ENCODE measurements at places on chromosomes 1 and 21.

DNA sequence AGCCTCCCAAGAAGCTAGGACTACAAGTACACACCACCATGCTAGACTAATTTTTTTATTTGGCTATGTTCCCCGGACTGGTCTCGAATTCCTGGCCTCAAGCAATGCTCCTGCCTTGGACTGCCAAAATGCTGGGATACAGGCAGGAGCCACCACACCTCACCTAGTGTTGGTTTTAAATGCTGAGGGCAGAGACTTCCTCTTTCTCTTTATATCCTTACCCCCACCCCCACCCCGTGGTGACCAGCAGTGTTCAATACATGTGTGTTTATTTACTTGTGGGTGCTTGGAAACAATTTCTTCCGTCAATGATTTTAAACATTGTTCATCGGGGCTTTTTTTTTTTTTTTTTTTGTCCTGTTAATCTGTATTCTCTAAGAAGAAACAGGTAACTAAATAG is 158.9 kb downstream of the ZBTB18 start:
- DNase-seq, result no peak

GRCh38 chr1:192949783-192950182 is 109.4 kb downstream of the UCHL5 start:
- DNase-seq, result no peak

- DNase-seq, result no peak
Observed at GRCh38 chr1:115322631-115323030, 15.4 kb downstream of the NGF start.

GRCh38 chr1:198681252-198681651 is 42.4 kb downstream of the PTPRC start:
- DNase-seq, result no peak

- no peak for DNase-seq
Observed at GRCh38 chr1:241899210-241899609, 51.2 kb downstream of the EXO1 start.

DNA sequence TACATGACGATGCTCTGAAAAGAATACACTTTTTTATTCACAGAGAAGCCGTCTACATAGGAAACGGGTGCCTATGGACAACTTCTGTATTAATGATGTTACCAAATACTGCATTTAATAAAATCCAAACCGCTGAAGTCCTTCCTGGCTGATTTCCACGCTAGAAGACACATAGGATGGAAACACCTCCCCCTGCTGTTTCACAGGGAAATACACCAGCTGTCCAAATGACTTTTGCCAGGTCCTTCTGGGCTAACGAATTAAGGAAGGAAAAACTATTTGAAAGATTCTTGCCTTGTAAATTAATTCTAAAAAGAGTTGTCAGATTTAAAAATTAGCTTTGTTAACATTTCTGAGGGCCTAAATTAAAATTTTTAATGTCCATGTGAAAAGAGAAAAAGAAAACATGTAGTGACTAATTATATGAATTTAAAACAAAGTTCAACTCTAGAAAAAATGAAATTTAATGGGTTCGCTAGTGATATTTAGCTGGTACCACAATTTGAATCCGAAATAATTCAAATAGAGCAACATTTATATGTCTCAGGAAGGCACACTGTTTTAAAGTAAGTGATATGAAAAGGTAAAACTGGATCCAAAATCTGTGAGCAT is 146.0 kb downstream of the RERE start:
- no peak for DNase-seq

GRCh38 chr1:156664767-156665411 is 12.3 kb downstream of the NES start:
- DNase-seq, result no peak

- no peak for DNase-seq
Observed at GRCh38 chr1:188499690-188500089, 1670.9 kb downstream of the PLA2G4A start.

DNA sequence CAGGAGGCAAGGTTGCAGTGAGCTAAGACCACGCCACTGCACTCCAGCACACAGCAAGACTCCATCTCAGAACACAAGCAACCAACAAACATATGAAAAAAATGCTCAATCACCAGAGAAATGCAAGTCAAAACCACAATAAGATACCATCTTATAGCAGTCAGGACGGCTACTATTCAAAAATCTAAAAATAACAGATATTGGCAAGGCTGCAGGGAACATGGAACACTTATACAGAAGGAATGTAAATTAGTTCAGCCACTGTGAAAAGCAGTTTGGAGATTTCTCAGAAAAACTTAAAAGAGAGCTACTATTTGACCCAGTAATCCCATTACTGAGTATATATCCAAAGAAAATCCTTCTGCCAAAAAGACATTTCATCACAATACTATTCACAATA is 27.6 kb upstream of the POGK start:
- no peak for DNase-seq

DNA sequence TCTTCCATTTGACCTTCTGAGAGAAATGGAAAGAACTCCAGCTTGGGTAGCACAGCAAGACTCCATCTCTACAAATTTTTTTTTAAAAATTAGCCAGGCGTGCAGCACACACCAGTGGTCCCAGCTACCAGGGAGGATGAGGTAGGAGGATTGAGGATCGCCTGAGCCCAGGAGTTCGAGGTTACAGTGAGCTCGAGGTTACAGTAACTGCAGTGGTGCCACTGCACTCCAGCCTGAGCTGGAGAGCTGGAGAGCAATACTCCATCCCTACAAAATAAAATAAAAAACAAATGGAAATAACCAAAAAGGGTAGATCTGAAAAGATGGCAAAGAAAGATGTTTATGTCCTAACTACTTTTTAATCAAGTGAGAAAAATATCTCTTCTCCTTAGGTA is 14.5 kb downstream of the POGZ start:
- DNase-seq, result no peak

DNA sequence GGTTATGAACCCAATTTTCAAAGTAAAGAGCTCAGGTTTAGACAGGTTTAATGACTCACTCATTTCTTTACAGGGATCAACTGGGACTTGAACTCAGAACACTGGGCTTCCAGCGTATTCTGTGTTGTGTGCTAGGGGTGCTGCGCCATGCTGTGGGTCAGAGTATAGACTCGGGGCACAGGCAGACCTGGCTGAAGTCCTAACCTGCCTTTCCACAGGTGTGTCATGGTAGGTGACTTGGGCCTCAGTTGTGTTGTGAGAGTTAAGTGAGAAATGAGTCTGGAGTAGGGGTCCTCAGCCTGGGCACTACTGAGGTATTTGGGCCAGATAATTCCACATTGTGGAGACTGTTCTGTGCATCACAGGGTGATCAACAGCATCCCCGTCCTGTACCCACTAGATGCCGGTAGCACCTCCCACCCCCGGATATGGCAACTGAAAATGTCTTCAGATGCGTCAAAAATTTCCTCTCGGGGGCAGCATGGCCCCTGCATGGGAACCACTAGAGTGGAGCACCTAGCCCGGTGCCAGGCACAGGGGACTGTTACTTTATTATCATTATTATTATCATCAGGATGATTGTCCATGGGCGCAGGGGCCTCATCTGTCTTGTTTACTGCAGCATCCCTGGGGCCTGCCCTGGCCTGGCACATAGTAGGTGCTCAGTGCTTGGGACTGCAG is 575.5 kb downstream of the PTPRU start:
- no peak for DNase-seq

DNA sequence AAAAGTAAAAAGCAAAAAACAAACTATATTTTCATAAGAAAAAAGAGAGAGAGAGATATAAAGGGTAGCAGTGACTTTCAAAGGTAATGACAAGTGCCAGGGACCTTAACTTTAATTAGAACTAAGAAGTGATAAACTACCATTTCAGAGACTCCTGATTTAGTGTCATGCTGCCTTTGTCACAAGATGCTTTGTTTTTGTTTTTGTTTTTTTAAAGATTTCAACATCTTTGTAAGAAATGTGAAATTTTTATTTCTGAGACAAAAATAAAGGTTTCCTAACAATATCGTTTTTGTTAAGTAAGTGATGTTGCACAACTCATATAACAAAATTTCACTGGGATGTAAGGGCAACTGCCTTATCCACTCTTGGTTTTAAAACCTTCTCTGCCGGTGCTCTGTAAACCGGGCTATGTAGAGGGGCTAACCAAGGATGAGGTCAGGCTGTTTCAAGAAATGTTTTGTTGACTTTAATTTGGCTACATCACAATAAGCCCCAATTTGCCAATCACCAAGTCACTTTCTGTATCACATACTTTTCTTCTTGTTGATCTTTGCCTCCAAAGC is 35.2 kb upstream of the SYT2 start:
- DNase-seq, result no peak

- DNase-seq, result no peak
Observed at GRCh38 chr1:72412286-72412685, 129.9 kb upstream of the NEGR1 start.

DNA sequence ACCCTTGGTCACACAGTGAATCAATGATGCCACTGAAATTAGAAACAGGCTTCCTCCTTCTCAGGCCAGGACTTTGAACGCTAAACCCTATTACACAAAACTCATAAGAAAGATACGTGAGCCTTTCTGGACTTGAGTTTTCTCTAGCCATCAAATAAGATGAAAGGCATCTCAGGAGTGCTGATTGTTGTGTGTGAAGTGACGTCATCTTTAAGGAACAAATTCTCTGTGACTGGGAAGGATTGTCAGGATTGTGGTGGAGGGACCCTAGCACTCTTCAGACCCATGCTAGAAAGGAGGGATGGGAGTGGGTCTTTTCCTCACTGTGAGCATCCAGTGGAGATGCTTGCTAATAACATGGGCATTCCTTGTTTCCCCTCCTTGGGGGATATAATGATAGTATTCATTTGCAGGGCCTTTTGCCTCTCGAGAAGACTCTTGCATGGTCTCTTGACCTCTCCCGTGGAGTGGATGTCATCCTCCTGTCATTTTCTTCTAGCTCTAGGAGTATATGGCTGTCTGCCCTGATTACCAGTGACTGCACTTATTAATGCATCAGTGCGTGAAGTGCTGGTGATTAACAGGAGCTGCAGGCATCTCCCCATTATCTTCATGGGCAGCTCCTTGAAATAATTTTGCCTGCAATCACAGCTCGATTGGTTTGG is 39.9 kb downstream of the SPATA46 start:
- no peak for DNase-seq

DNA sequence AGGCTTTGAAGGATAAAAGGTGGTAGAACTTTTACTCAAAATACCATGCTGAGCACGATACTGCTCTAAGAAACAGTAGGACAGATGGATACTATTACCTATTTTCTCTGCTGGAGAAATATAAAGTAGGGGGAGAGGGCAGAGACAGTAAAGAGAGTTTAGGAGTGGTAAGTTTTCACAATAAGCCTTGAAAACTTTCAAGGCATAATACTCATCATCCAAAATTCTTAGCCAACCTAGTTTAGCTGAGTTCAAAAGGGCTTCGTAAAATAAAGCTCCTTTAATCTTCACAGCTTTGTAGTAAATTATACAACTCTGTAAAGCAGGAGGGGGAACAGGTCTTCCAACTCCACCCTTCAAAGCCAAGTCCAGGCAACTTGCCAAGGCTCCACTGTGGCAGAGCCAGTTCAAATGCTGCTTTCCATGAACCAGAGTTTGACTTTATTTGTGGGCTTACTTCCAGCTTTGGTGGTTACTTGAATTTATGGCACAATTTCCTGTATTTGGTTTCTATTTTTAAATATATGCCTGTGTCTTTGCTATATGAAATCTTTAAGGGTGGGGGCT is 15.5 kb downstream of the TEX38 start:
- peak; percentile 72 for DNase-seq

GRCh38 chr1:26730695-26731094 is 34.9 kb downstream of the ARID1A start:
- DNase-seq, result no peak

DNA sequence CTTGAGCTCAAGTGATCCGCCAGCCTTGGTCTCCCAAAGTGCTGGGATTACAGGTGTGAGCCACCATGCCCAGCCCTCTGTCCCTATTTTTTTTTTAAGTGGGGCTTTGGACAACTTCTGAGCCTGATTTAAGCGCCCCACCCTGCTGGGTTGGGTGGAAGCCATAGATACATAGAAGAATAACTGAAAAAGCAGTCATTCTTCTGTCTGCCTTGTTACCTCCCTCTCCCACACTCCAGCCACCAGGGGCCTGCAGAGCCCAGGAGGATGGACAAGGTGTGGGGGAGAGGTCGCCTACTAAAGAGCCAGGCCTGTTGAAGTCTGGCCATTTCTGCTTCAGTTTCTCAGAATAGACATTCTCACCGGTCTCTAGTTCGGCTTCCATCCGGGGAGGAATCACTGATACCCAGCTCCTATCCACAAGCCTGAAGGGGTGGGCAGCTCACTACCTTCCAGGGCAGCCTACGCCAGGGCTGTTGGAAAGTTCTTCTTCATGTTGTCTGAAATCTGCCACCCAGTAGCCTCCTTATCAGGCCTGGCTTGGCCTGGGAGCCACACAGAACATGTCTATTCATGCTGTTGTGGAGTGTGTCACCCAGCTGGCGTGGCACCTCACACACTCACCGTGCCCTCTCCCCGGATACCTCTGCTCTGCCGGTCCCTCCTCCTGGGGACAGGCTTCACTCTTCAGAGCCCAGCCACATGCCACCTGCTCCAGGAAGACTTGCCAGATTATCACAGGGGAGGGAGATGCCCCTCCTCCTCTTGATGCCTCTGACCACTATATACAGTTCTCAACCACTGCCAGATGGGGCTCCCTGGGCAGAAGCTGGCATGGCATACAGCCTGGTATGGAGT is 27.7 kb downstream of the KNCN start:
- DNase-seq, result no peak

DNA sequence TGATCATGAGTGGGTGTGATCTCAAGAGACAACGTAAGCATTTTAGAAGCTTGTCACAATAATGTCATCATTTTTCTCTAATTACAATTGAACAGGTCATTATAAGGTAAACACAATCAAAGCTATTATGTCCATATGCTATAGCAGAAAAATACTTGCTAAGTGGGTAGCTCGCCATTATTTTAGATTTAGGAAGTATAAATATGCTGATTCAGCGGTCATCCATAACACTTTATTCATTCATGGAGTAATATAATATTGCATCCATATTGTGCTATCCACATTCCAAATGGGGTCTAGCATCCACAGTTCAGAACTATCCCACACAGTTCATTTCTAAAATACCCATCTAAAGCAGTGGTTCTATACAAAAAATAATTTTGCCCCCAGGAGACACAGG is 8.4 kb downstream of the KRTAP15-1 start:
- no peak for DNase-seq

Data from SK-N-MC (cell line).